ENCODE measurements at places on chromosomes 2 and 18.

- DNase-seq: no peak
- H3K4me1 ChIP-seq: no peaks in the 10 kb centered on the region
- peaks cover 3% of the 10 kb centered on the region for H3K36me3 ChIP-seq
- H3K27ac ChIP-seq: no peak overlapping the region
- no peaks in the 10 kb centered on the region for H3K27me3 ChIP-seq
Observed at GRCh38 chr2:55526174-55526573, 6.7 kb downstream of the CFAP36 start.

- peaks cover 14% of the 10 kb centered on the region for H3K4me1 ChIP-seq
- no peaks in the 10 kb centered on the region for H3K36me3 ChIP-seq
- no peak overlapping the region for H3K27ac ChIP-seq
- H3K4me3 ChIP-seq: no peak overlapping the region
- no peak for DNase-seq
Observed at GRCh38 chr2:44051593-44052347, 56.0 kb upstream of the LRPPRC start.

GRCh38 chr2:210456571-210456970, 20.0 kb downstream of the LANCL1 start:
- no peak for DNase-seq
- H3K4me1 ChIP-seq: no peaks in the 10 kb centered on the region
- peaks cover 37% of the 10 kb centered on the region for H3K36me3 ChIP-seq
- no peak overlapping the region for H3K4me3 ChIP-seq
- H3K27me3 ChIP-seq: no peaks in the 10 kb centered on the region

- no peak overlapping the region for H3K27ac ChIP-seq
- no peaks in the 10 kb centered on the region for H3K36me3 ChIP-seq
- H3K4me3 ChIP-seq: no peak overlapping the region
- no peak for DNase-seq
- no peaks in the 10 kb centered on the region for H3K27me3 ChIP-seq
Observed at GRCh38 chr2:222797261-222797660, 63.6 kb upstream of the ACSL3 start.

DNA sequence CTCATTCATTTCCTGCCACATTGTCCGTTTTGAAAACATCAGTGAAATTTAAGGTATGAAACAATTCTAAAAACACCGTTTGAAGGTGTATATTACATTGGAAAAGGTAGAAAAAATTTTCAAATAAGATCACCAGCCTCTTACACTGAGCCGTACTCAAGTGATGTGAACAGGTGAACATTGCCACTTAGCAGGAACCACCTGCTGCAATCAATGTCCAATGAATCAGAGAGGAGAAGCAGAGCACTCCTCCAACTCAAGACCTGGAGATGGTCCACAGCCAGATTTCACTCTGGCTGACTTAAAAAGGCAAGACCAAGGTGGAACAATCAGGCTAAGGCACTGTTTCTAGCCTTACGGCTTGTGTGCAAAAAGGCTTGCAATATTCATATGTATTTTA, 110.3 kb upstream of the TTN start:
- no peak overlapping the region for H3K27ac ChIP-seq
- peaks cover 3% of the 10 kb centered on the region for H3K36me3 ChIP-seq
- no peaks in the 10 kb centered on the region for H3K4me1 ChIP-seq
- H3K4me3 ChIP-seq: no peak overlapping the region
- no peak for DNase-seq
- no peaks in the 10 kb centered on the region for H3K27me3 ChIP-seq

DNA sequence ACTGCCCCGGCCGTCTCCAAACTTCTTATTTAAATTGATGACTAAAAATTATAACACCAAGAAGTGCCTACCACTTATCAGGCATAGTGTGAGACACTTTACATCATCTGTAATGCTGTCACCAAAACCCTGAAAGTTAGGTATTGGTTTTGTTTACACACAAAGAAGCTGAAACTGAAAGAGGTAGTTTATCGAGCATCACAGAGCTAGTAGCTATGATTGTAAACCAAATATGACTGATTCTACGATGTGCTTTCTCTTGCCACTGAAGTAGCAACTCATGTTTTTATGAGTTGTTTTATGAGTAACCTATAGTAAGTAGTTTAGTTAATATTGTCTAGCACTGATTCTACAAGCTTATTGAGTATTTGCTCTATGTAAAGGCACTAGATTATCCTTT, 31.5 kb downstream of the DYNC1I2 start:
- no peak for DNase-seq
- H3K4me3 ChIP-seq: no peak overlapping the region
- H3K4me1 ChIP-seq: no peaks in the 10 kb centered on the region
- no peaks in the 10 kb centered on the region for H3K36me3 ChIP-seq

GRCh38 chr2:81645745-81646301, 1341.3 kb upstream of the LRRTM1 start:
- H3K4me1 ChIP-seq: no peaks in the 10 kb centered on the region
- H3K27ac ChIP-seq: no peak overlapping the region
- no peak for DNase-seq
- H3K36me3 ChIP-seq: no peaks in the 10 kb centered on the region
- no peak overlapping the region for H3K4me3 ChIP-seq
- no peaks in the 10 kb centered on the region for H3K27me3 ChIP-seq

Measured in H1 (cell line).